ENCODE measurements at places on chromosomes 2 and 18.

- no peak for DNase-seq
Observed at GRCh38 chr2:102181919-102182635, 4.7 kb upstream of the IL1RL2 start.

- no peak for DNase-seq
Observed at GRCh38 chr2:221289389-221289788, 282.7 kb downstream of the EPHA4 start.

DNA sequence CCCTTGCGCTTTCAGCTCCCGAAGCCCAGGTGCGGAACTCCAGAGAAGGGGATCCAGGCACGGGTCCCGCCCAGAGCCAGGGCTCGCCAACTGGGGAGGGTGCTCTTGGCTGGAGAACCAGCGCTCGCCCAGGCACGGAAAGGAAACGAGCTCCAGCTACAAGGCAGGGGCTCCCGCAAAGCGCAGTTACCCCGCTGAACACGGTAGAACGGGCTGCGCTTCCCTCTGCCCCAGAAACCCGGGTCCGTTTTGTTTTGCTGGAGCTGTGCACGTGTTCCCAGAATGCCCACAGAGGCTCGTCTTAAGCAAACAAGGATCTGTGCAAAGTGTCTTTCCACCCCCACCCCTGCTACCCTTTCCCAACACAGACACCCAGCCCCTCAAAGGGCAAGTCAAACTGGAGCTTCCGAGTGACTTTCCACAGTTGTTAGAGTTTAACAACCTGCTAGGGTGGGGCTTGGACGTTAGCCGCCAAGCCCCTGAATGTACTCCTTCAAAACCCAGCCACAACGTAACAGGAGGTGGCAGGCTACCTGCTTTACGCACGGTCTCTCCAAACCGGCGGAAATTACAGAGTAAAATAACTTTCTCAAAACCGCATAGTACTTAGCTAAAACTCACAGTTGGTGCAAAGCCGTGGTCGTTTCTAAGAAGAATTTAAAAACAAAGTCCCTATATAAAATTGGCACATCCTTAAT lies 775 bp downstream of the RNF125 start:
- peak; percentile 40 for DNase-seq

DNA sequence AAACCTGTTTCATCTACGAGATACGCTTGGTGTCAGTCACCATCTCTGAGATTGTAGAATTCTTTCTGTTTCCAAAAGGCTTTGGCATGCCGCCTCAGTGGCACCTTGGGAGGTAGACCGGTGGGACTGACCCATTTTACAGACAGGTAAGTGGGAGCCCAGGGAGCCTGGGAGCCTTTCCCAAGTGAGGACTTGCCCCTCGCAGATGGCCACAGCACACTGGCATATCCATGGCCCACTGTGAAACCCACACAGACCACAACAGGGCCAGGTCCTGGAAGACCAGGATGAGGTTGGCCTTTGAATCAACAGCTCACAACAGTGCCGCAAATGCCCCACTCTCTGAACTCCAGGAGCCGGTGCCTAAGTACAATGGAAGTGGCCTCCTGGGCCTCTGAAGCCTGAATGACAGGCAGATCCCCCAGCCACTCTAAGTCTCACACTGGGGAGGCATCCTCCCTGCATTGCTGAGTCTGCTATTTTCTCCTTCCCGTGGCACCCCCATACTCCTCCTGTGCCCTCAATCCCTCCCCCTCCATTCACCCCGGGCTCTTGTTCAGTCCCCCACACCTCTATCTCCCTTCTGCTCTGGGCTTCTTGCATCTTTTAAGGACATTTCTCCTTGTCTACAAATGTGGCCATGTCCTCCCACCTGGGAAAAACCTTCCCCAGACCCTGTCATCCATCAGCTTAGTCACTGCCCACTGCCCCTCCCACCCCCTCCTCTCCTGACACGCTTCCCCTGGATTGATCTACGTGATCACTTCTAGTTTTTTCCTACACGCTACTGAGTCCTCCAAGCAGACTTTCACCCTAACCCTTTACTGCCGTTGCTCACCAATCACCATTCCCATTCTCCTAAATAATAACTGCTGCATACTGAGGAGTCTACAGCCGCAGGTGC lies 26.2 kb downstream of the CENPA start:
- DNase-seq: no peak

- no peak for DNase-seq
Observed at GRCh38 chr2:28746429-28747111, 5.1 kb upstream of the PPP1CB start.

- peak; percentile 61 for DNase-seq
Observed at GRCh38 chr2:63050334-63051041, at the start of gene OTX1. OTX1 (plus strand) TSS chr2:63050830; CDS start chr2:63052991, 2,161 bp downstream.

DNA sequence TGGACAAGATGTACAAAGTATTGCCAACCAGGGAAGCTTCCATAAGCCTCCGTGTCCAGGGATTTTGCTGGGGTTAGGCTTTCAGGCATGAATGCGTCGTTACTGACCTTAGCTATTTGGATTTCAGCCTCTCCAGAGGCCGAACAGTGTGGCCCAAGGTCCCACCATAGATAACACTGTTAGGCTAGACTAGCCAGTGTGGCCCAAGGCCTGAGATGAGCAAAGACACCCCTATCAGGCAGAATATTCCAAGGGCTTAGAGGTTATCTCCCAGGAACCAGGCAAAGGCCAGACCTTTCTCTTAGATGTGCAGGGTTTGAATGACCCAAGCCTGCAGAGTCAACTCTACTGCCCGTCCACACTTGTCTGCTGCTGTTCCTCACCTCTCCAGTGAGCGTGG lies 131.7 kb upstream of the NDUFV2 start:
- DNase-seq: no peak

All from iris pigment epithelial cell (primary cell).